Cardiac muscle cell (in vitro differentiated cells and primary cell): ENCODE measurements at places on chromosomes 11 and 22.

- no peak for DNase-seq
These were observed 171.1 kb downstream of the TENM4 start for GRCh38 chr11:79269611-79270307.

DNA sequence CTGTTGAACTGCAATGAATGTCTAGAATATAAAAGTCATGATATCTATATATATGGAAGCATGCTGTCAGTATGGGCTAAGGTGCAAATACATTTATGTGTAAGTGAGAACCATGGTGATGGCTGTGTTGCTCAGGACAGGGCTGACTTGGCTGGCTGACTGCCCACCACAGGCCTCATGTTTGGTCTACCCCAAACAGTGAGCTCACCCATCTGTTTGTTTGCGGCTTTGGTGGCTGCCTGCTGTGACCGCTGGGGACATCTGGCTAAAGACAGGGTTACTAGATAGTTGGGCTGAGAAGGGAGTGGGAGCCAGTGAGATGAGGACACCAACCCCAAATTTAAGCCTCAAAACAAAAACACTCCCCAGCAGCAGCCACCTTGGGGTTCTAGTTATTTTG, 6.3 kb downstream of the CD44 start:
- no peak for DNase-seq

GRCh38 chr11:3994030-3994640, 100.5 kb upstream of the RRM1 start:
- no peak for DNase-seq

DNA sequence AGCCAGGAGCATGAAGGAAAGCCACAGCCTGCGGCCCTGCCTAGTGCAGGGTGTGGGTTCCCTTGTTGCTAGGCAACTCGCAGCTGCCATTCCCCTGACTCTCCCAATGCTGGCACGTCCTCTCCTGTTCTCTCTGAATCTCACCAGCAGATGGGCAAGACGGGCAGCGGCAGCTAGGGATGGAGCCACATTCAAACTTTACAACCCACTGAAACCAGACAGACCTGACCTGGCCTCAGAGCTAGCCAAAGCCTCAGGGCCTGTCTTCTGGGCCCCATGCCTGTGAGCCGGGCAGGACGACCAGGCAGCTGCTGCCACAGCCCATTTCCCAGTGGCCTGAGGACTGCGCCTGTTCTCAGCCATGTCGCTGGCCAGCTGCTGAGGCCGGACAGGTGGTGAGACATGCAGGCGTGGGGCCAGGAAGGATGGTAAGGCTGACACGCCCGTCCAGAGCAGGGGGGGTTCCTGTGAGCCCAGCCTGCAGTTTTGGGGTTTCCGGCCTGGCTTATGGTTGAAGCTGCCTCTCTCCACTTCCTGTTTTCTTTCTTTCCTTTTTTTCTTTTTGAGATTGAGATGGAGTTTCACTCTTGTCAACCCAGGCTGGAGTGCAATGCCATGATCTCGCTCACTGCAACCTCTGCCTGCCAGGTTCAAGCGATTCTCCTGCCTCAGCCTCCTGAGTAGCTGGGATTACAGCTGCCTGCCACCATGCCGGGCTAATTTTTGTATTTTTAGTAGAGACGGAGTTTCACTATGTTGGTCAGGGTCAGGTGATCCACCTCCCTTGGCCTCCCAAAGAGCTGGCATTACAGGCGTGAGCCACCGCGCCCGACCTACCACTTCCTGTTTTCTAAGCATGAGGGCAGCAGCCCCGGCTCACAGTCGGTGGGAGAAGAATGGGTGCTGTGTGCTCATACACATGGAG, 4.1 kb downstream of the SUN2 start:
- DNase-seq, result no peak

DNA sequence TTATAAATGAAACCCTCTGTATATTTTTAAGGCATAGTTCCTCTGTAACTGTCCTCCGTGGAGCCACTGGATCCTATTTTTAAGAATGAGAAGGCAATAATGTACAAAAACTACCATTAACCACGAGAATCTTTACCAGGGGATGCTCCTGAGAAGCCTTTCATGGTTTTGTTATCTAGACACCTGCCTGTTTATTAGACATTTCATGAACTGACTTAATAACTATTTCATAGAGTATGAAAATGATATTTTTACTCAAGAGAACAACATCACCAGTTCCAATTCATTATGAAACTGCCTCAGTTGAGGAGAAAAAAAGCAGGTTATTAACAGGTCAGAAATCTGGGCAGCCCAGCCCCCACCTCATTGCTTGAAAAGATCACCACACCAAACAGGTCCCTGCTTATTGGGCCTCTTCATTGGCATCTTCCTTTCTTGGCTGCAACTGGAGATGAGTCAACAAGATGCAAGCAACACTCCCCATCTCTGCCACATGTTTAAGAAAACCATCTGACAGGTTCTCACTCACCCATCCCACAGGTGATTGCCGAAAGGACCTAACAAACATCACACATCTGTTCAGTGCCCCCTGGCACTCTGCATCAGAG, 27.8 kb downstream of the ETS1 start:
- no peak for DNase-seq

DNA sequence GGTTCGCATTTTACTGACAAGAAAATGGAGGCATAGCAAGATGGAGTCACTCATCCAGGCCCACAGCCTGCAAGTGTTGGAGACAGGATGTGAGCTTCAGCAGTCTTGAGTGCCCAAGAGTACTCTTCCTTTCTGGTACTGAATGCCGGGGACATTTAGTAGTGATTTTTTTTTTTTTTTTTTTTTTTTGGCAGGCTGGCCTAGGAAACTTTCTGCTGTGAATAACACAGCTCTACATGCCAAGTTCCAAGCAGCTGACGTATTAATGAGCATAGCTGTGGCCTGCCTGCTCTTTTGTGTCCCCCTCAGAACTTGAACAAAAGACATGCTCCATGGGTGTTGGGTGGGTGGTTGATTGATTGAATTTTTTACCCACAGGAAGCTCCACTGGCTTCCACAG, 195.5 kb upstream of the CADM1 start:
- DNase-seq, result peak; percentile 4

- peak; percentile 42 for DNase-seq
These were observed 505 bp downstream of the ZNF214 start for GRCh38 chr11:7019500-7020182.

DNA sequence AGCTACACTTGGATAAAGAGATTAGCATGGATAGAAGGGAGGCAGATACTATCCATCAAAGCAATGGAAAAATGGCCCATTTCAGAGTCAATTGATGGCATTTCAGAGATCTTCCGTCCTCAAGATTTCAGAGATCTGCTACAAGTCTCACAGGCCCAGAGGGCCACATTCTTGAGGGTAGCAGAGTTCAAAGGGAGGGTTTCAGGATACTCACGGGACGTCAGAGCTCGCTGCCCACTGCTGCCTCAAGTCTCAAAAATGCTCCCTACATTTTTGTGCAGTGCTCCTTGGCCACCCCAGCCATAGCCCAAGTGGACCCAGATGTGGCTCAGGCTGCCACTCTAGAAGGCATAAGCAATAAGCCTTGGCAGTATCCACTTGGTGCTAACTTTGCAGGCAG, 24.9 kb downstream of the RTL6 start:
- peak; percentile 73 for DNase-seq

GRCh38 chr11:125251956-125252355, 87.4 kb downstream of the PKNOX2 start:
- no peak for DNase-seq

DNA sequence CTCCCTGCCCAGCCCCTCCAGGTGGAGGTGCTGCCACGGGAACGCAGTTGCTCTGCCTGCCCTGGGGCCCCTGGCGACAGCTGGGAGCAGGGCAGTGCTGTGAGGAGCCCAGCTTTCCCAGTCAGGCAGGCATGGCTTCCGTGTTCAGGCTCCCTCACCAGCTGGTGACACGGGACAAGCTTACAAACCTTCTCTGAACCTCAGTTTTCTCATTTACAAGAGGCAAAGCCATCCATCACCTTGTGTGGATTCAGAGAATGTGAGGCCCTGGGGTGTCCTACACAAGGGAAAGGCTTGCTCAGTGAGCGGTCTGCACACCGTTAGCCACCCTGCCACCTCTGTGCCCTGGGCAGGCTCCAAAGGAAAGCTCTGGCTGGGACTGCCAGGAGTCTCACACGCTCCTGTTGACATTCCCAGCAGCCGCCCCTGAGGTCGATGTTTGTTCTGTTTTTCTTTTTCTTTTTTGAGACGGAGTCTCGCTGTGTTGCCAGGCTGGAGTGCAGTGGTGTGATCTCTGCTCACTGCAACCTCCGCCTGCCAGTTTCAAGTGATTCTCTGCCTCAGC, 23.5 kb downstream of the SUN2 start:
- DNase-seq, result no peak

- DNase-seq, result no peak
These were observed 29.2 kb downstream of the RNF169 start for GRCh38 chr11:74777877-74778276.

GRCh38 chr11:6633422-6634408, 14.5 kb upstream of the TPP1 start:
- peak; percentile 14 for DNase-seq

DNA sequence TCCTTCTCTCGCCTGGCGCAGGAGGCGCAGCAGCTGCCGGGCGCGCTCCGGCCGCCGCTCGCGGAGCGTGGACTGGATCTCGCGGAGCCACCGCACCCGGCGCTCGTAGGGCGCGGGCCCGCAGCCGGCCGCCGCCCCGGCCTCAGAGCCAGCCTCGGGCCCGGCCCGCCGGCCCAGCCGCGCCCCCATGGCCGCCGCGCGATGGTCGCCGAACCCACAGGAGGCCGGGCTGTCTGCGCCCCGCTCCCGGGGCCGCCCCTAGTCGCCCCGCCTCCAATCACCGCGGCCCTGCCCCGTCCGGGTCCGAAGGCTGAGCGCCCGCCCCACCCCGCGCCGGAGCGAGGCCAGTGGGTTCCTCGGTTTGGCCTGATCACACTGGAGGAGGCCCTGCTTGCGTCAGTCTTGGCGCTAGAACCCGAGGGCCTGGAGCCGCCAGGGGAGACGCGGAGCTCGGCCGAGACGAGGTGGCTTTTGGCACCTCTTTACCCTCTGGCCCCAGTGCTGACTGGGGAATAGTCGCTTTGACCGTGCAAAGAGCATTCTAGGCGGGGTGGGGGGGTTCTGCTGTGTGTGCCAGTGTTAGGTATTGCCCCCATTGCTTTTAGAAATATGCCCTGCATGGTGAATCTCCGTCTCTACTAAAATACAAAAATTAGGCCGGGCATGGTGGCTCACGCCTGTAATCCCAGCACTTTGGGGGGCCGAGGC, at the start of gene LRRC75B:
Gene LRRC75B, minus strand, starts transcription at position 223 of the 708 bp plus-strand sequence. Its CDS starts 34 bp downstream, at position 189.
- peak; percentile 92 for DNase-seq

DNA sequence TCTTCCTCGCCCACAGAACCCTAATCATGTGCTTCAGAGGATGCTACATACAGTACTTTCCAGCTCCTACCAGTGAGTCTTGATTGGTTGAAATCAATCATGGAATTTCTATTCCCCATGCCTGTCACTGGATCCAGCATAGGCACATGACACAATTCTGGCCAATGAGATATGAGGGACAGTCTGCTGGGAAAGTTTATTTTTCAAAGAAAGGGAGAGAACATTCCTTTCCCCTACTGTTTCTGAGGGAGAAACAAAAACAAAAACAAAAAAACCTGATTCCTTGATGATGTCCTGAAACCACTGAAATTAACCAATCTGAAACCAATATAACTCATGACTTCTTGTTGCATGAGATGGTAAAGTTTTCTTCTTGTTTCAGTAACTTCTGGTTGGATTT, 3.3 kb upstream of the RCN1 start:
- no peak for DNase-seq

- no peak for DNase-seq
These were observed 83.0 kb upstream of the SHANK2 start for GRCh38 chr11:71335371-71335770.

DNA sequence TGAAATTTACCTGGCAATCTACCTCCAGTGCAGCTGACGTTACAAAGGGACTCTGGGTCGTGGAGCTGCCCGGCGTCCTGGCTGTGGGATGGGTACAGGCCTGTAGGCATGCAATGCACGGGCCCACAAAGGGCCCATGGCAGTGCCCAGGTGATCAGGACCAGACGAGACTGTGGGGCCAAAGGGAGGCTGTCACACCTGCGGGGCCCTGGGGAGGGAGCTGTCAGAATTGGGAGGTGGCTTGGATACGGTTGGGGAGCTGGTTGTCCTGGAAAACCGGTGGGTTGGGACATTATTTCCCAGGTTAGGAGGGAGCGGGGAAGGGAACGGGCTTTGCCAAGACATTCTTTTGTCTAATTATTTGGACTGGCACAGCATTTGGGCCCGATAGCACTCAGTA, 958.5 kb downstream of the BRD1 start:
- DNase-seq, result no peak

DNA sequence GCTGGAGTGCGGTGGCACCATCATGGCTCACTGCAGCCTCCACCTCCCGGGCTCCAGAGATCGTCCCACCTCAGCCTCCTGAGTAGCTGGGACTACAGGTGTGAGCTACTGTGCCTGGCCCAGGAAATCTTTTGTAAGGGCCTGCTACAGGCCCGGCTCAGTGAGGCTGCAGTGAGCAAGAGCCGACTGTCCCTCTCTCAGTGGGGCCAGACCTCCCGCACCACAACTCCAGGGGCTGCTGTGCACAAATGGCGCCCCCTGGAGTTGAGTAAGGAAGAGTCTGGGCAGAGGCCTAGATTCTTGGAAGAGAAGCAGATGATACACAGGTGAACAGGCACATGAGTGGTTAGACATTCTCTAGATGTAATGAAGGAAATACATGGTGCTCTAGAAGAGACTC, 7.0 kb downstream of the SERHL2 start:
- DNase-seq, result peak; percentile 38

DNA sequence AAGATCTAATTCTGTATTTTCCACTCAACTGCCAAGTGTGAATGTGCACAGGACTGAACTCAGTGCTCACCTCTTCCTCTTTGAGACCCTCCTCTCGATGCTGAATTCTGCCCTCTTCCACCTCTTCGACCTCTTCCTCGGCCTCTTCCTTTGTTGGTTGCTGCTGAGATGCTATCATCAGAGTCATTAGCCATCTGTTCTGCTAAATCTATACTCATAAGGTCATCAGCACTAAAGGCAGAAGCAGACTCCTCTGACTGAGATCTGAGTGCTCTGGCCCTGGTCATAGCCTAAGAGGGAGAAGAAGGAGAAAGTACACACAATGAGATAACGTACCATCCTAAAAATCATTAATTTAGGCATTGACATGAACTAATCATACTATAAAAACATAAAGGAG, 45.9 kb upstream of the GPR83 start:
- DNase-seq, result no peak

GRCh38 chr11:63844836-63845235, 5.9 kb downstream of the MARK2 start:
- no peak for DNase-seq

DNA sequence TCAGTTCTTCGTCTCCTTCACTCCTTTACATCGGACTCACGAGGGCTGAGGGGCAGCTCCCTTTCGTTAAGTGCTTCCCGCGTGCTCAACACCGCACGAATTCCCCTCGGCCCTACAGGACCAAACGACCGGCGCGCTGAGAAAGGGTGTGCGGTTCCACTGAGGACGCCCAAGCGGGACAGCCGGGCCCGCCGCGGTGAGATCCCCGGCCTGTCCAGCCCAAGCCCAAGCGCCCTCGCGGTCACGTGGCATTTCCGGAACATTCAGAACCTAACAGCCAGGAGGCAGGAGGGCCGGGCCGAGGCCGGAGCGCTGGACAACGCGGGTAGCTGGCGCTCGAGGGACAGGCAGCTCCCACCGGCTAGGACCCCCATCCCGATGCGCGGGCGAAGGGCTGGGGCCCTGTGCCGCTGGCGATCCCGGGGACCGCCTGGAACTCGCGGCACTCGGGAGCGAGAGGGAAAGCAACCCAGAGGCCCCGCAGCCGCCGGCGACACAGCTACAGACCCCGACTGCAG, 737 bp upstream of the STIP1 start:
- peak; percentile 80 for DNase-seq
